ENCODE measurements at places on chromosomes 5 and 9.
A peak's percentile ranks its signal among the peaks of the same experiment; 100 is the strongest.

GRCh38 chr9:132011309-132011708 is 68.4 kb downstream of the MED27 start:
- DNase-seq, result no peak

DNA sequence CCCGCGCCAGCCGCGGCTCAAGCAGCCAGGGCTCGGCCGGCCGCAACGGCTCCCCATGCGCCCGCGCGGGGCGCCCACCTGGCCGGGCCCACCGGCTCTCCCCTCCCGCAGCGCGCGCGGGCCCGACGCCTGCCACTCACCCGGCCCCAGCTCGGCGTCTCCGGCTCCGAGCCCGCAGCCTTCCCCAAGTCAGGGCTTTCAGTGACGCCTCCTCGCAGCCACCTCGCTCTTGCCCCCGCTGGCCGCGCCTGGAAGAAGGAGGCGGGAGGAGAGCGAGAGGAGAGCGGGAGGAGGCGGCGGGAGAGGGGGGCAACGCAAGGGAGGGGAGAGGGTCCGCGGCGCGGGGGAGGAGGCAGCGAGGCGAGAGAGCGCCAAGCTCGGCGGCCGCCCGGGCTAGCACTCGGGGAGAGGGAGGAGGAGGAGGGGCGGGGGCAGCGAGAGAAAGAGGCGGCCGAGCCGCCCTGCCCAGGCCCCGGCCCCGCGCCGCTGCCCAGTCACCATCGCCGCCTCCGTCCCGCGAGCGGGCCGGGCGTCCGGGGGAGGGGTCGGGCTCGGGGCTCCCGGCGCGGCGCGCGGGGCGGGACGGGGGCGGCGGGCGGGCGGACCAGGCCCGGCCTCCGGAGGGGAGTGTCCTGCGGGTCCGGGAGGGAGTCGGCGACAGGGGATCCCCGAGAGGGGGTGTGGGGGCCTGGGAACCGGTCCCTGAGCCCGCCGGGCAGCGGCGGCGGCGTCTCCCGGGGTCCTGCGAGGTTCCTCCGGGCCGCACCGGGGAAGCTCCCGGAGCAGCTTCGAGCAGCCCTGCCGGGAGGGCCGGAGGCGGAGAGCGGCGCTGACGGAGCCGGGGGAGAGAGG is at the start of gene LHFPL2:
TSS of gene LHFPL2 (minus strand) at position 414 of the 852 bp plus-strand sequence. CDS start 138,559 bp downstream, outside the sequence.
- peak; percentile 72 for DNase-seq

- DNase-seq, result no peak
Measured at GRCh38 chr5:58543723-58544122, 39.2 kb upstream of the RAB3C start.

- DNase-seq, result no peak
Measured at GRCh38 chr9:23117616-23118015, 671.0 kb downstream of the DMRTA1 start.

GRCh38 chr9:132125361-132125760 is 36.5 kb upstream of the NTNG2 start:
- DNase-seq, result no peak

DNA sequence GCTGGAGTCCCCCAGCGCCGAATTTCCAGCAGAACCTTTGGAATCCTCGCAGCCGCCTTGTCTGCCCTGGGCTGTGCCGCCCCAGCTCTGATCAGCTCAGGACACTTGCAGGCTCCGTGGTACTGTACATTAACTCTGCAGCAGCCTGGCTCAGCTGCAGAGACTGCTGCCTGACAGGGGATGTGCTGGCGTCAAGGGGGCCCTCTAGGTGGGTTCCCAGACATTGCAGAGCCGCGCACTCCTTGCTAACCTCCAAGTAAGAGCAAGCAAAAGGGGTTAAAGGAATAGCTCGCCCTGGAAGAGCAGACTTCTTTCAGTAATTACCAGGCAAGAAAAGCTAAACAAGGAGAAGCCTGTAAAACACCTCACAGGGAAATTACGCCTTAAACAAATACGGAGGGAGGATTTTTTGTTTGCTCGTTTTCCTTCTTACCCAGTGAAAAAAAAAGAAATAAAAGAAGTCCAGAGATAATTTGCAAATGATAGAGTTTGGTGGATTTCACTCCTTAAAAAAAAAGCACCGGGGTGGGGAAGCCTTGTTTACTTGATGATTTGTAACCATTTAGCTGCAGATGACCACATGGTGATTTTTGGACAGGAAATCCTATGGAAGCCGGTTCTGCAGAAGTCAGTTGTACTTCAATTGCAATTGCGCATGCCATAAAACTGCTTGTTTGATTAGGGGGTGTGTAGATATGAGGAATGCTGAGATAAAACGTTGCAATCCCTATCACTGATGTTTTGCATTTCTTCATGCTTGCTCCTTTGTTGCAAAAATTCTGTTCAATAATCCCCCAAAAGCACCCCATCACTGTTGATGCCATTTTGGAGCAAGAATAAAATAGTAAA is 305.8 kb downstream of the PDE4D start:
- DNase-seq, result peak; percentile 72

GRCh38 chr9:115951977-115952376 is 201.6 kb upstream of the PAPPA start:
- DNase-seq, result no peak

DNA sequence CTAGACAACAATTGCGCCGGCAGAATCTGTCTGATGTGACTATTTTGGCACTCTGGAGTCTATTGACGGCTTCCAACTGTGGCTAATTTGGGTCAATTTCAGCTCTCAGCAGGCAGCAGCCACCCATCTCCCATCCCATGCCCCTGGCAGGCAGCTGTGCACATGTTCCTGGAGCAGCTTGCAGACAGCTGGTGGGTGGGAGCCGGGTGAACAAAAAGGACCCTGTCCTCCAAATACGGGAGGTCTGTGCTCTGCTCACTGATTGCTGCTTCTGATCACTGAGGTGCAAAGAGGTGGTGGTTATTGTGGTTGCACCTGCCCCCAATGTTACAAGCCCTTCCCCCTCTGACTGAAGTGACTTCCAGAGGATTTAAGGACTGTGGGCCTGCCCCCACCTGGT is 45.0 kb upstream of the N4BP3 start:
- no peak for DNase-seq

- no peak for DNase-seq
Measured at GRCh38 chr9:136264031-136264430, 18.4 kb upstream of the QSOX2 start.
